ENCODE measurements at places on chromosomes 2 and 18.
A peak's percentile ranks its signal among the peaks of the same experiment; 100 is the strongest.

DNA sequence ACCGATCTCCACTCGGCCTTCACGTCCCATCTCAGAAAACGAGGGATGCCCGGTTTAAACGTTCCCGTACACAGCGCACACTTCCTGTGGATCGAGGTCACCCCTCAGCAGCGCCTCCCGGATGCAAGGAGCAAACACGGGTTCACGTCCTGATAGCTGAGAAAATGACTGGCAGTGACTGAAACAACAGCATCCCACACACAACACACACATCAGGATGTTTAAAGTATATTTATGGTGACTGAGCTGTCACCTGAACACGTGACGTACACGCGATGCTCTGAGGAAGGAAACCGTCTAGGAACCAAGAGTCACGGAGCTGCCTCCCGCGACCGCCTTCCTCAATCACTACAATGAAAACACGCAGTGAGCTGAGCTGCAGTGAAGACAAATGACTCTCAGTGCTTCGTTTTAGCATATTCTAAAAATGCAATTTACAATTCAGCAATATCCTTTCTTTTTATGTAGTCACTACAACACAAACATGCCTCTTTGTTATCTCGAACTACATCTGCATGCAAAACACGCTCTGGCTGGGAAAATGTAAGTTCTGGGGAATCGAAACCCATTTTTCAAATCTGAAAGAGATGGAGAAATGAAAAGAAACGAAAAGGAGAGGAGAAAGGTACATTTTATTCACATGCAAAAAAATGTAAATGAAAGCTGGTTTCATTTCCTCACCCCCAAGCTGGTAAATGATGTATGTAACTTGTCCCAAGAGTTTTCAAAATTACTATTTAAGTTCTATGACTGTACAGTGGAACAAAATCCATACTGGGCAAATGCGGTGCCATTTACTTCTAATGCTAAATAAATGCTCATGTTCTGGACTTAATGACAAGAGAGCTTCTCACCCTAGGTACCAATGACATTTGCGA lies 19.8 kb downstream of the HDAC4 start:
- peak; percentile 71 for DNase-seq

DNA sequence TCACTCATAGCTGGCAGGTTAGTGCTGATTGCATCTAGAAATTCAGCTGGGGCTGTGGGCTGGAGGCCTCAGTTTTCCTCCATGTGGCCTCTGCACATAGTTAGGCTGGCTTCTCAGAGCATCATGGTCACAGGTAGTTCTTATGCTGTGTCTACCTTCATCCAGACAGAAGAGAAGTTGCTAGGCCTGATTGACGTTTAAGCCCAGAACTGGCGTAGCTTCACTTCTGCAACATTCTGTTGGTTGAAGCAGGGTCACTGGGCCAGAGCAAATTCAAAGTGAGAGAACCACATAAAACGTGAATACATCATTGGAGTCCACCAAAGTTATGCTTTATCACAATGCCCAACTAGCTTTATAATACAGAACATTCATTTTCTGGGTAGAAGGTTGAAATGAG lies 116.0 kb downstream of the SPP2 start:
- DNase-seq: no peak

DNA sequence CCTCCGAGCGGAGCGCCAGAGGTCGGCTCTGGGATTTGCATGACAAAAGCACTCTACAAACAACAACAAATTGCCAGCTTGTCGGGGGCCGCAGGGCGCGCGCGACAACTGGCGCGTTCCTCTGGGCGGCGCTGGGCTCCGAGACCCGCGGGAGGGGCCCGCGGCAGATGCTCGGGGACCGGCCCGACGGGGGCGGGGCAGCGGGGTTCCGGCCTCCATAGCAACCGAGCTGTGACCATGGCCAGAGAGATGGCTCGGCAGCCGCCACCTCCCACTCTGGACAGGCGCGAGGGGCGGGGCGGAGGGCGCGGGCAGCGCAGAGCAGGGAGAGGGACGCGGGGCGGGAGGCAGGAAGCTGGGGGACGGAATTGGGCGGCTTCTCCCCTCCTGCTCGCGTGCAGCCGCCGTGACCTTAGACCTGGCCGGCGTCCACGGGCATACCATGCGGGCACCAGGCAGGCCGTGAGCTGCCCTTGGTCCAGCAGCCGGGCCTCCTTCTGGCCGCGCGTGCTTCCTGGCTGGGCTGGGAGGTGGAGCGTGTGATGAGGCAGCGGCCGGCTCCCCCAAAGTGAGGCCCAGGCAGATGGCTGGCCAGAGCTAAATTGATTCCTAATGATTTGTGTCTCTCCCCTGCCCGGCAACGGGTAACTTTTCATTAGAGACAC lies 171.5 kb downstream of the CELF4 start:
- no peak for DNase-seq

- no peak for DNase-seq
Observed at GRCh38 chr2:55810622-55811020, 113.0 kb downstream of the EFEMP1 start.

DNA sequence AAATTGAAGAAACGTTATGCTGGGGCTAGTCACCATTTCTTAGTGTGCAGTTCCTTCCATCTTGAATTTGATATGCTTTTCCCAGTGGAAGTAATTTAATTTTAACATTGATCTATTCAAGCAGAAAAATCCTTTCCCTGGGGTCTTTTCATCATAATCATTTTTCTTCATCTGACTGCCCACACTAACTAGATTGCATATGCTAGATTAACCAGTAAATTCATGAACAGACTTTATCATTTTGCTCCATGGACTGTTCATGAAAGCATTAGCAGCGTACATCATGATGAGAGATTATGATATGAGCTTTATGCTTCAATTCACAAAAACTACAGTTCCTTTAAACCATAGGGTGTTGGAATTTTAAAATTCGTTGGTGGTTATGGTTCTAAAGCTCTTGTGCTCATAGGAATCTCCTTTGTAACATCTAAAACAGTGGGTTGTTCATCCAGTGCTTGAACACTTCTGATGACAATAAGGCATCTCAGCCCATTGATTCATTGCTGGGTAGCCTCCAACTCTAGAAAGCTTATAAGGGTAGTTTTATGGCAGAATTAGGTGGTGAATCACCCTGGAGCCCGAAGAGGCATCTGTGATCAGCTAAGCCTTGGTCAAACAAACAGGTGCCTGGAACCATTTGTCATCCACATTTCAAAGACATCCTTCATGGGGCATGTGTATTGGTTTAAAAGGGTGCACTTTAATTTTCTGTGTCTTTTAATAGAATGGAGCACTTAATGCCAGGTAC lies 77.2 kb upstream of the NDUFV2 start:
- DNase-seq: no peak

DNA sequence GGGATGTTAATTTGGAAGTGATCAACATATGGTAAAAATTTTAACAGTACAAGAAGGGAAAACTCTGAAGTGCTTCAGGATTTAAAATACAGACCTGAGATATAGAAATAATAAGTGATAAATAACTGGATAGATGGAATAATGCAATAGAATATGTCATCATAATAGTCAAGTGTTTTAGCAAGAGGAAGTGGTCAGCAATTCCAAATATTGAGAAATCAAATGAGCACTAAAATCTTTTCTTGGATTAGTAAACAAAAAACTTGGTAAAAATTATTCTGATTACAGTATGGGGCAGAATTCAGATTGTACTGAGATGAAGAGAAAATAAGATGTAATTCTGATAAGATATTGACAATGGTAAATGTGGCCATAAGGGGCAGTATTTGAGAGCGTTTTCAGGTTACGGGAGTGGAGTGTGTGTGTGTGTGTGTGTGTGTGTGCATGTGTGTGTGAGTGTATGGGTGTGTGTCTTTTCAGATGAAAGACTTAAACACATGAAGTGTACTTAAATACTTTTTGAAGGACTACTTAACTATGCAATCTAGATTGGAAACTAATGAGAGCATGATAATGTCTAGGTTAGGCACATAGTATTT lies 217.9 kb upstream of the ITGA4 start:
- DNase-seq: peak; percentile 10

- DNase-seq: no peak
Observed at GRCh38 chr2:32456808-32457207, 100.0 kb downstream of the BIRC6 start.

DNA sequence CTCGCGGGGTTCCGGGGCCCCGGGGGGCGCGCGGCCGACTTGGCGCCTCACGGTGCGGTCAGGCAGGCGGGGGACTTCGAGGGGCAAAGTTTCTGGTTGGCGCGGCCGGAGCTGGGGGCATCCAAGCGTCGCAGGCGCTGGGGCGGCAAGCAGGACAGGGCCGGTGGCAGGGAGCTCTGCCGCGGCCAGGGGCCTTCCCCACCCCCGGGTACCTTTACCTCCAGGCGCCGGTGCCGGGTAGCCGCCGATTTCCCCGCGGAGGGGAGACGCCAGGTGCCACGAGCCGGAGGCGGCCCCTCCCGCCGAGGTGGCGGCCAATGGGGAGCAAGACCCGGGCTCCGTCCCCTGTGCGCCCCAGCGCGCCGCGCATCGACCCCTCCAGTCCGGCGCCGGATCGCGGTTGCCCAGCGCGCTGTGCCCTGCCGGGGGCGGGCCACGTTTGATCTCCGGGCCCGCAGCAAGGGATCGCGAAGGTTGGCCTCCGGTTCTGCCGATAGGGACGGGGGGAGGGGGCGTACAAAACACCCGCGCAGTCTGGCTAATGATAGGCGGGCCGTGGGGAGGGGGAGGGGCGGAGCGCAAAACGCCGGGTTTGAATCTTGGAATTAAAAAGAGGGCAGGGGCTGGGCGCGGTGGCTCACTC lies at the start of gene ST8SIA5:
Gene ST8SIA5 (minus strand): TSS at position 495 of the 643 bp plus-strand sequence. CDS start 545 bp downstream, outside the sequence.
- no peak for DNase-seq

GRCh38 chr2:178238154-178238521 lies 43.8 kb downstream of the OSBPL6 start:
- no peak for DNase-seq

- no peak for DNase-seq
Observed at GRCh38 chr2:40844353-40845277, 392.7 kb upstream of the SLC8A1 start.

GRCh38 chr2:240463274-240463865 lies 27.9 kb downstream of the GPC1 start:
- DNase-seq: peak; percentile 8

DNA sequence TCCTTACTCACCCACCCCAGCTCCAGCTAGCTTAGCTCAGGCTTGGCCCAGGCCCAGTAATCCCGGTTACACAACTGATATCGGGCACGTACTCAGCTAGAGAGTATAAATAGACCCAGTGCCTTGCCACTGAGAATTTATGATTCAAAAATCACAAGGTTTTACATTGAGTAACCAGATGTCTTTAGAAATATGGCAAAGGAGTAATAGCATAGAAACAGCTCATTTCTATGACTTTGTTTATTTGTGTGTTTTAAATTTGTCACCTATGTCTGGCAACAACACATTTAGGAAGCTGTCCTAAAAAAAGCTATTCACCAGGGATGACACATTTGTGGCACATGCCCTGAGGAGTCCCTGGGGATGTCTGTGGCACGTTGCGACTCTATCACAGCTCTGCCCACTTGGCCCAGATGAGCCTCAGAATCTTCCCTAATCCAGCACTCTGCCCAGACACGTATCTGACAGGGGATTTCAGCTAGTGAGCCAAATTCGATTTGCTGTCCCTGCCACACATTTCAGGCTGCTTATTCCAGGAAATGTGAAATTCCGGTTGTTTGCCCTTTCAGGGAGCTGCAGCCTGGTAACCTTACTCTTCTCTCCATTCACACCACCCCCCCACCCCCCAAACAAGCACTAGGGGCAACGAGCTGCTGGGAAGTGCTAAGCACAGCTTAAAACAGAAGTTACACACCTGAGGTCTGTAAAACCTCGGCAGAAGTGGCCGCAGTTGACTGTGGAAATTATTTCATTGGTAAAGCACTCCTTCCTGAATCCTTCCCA lies 85.4 kb upstream of the ZCCHC2 start:
- no peak for DNase-seq

DNA sequence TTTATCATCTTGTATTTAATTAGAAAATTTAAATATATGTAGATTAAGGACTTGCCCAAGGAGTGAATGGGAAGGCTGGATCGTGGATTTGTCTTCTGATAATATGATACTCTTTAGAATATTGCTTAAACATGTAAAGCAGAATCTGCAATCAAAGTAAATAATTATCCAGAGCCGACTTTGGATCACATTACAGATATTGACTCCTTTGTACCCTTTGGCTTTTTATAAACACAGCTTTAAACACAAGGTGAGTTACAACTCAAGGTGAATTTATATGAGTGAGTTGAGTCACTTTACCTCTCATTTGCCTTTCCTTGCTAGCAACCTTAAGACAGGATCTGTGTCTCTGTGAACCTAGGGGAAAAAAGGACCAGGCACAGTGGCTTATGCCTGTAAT lies 37.7 kb upstream of the SLC25A52 start:
- DNase-seq: no peak

DNA sequence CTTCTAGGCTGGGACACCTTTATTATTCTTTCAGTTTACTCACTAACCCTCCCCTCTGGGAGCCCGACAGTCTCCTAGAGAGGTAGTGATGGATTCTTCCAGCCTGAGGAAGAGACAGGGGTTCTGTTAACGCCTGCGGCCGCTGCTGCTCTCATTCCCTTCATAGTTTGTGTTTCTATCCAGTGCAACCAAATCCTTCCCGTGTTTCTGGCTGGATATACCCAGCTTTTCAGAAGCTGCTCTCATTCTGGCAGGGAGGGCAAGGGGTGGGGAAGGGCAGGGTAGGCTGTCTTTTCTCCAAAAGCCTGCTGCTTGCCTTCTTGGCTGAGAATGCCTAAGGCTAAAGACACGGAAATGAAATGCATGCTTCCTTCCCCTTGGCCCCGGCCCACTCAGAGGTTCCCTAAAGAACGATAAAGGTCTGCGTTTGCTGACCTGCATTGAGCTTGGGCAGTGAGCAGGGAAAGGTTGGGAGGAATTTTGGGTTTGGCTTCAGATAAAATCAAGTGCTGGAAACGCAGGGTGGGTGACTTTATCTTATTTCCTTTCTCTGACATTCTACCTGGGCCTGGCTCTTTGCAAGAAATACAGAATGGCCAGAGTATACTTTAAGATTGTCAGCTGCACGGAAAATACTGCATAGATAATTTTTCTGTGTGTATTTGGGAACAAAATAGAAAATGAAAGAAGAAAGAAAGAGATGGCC lies 390.9 kb downstream of the NBAS start:
- no peak for DNase-seq

DNA sequence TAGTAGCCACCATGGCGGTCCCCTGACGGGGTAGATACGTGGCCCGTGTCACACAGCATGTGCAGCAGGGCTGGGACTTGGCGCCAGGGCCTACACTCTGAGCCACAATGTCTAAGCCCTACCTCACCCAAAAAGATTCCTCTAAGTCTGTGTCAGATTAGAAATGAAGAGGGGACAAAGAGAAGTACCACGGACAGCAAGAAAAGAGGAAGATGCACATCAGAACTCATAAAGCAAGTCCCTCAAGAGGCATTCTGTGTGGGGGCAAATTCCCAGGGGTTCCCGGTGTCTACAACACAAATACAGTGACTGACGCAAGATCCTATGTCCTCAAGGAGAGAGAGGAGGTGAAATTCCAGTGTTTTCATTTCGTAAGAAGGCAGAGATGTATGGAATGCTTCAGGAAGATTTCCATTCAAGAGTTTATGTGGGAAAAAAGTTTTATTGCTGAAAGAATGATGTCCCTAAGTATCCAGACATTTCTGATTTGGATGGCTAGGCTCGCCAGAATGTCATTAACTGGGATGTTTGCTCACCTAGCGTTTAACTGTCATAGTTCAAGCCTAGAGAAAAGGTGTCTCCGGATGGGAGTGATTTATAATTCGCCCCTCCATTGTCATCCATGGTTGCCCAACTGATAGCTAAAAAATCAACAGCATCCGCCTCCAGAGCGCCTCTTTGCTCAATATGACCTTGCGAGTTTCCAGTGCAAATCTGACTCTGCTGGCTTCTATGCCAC lies 75.6 kb upstream of the CHMP1B start:
- no peak for DNase-seq

- DNase-seq: no peak
Observed at GRCh38 chr2:24123922-24124580, 782 bp downstream of the FAM228B start.

GRCh38 chr18:14949800-14950664 lies 202.1 kb downstream of the ANKRD30B start:
- no peak for DNase-seq
